ENCODE measurements at places on chromosomes 1 and 21. TPM values are rescaled to one million over a fixed set of nuclear protein-coding genes. Genes with fewer than 3 reads are reported as not detected.

Gene LAMC2
- 0.46 TPM for total RNA-seq

Gene C1QTNF12
- 0.28 TPM for total RNA-seq

Gene USP16
- 38.5 TPM for total RNA-seq

Gene C4BPB
- total RNA-seq: not detected
